ENCODE measurements at places on chromosomes 1 and 21.

- no peak for DNase-seq
Measured at GRCh38 chr1:172397221-172397620, 23.3 kb upstream of the C1orf105 start.

DNA sequence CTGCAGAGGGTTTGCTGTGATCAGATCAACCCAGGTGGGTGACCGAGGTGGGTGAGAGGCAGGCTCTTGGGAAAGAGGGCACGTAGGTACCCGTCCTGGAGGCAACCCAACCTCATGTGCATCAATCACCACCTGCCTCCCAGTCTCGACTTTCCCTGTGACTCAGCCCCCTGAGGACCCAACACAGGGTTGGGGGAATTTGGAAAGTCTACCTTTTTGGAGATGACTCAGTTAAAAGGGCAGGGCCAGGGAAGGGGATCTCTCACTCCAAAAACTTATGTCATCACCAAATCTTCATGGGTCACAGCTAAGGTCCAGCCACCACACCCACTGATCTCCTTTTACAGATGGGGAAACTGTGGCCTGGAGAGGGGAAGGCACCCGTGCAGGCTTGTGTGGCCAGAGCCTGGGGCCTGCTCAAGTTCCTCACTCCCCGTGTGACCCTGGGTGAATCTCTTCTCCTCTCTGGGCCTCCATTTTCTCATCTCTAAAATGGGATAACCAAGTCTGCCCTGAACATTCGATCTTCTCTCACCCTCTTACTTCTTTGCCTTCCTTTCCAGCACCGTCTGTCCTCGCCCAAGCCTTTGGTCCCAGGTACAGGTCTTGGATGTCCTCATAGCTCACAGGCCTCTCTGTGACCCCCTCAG is 34.6 kb upstream of the WNT4 start:
- no peak for DNase-seq

- no peak for DNase-seq
Measured at GRCh38 chr1:247336390-247336789, 4.7 kb upstream of the ZNF496 start.

DNA sequence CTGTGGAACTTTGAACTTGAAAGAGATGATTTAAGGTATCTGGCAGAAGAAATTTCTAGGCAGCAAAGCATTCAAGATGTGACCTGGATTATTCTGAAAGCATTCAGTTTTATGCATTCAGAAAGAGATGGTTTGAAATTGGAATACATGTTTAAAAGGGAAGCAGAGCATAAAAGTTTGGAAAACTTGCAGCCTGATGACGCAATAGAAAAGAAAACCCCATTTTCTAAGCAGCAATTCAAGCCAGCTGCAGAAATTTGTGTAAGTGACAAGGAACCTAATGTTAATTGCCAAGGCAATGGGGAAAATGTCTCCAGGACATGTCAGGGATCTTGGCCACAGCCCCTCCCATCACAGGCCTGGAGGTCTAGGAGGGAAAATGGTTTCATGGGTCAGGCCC is 354.0 kb downstream of the ZNF326 start:
- no peak for DNase-seq

DNA sequence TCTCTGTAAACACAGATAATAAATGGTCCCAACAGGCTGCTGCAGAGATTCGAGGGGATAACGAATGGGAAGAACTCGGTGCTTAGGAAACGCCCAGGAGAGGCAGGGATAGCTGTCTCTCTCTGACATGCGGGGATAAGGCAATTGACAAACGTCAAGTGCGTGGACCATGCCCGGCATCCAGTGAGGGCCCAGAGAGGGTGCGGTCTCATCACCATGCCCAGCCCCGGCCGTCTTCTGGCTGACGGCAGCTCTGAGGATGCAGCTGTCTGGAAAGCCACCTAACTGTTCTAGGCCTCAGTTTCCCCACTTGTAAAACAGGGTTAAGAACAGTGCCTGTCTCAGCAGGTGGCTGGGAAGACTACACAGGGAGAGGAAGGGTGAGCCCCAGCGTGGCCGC is 48.1 kb downstream of the ACOT7 start:
- no peak for DNase-seq

DNA sequence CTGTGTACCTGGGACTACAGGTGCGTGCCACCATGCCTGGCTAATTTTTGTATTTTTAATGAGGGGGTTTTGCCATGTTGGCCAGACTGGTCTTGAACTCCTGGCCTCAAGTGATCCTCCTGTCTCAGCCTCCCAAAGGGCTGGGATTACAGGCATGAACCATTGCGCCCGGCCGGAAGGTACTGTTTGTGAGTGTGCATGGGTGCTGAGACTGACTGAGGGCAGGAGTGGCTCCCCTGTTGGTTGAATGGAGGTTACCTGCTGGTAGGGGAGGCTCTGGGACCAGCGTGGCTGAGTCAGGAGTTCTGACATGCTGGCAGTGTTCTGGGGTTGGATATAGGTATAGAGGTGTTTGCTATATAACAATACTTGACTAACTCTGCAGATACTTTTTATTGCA is 10.4 kb downstream of the PRMT2 start:
- no peak for DNase-seq

DNA sequence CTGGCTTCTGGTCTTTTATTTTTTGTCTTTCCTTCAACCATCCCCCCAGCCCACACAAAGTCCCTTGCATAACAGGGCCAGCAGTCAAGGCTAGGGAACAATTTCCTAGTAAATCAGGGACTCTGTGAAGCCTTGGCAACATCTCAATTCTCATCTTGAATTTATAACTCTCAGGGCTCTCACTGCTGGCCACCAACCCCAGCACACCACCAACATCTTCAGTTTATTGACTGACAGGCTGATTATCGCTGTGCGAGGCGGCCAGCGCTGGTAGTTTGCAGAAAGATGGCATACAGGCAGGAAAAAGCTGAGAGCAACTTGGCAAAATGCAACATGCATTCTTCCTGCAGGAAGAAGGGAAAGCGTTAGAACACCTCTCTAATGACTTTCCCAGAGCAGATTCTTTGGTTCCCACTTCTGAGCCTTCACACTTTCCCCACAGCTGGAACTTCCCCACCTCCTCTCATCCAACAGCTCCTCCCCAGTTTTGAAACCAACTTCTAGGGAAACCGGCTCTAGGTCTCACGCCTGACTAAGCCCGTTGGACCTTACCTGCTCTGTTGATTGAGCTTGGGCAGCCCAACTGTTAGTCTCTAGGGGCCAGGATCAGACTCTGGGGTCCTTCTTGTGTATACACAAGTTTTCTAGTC is 26.3 kb upstream of the CSF1 start:
- DNase-seq, result no peak

GRCh38 chr1:234454926-234455325 is 24.1 kb downstream of the TARBP1 start:
- no peak for DNase-seq

- DNase-seq, result no peak
Measured at GRCh38 chr1:151596166-151596953, 15.5 kb upstream of the SNX27 start.

DNA sequence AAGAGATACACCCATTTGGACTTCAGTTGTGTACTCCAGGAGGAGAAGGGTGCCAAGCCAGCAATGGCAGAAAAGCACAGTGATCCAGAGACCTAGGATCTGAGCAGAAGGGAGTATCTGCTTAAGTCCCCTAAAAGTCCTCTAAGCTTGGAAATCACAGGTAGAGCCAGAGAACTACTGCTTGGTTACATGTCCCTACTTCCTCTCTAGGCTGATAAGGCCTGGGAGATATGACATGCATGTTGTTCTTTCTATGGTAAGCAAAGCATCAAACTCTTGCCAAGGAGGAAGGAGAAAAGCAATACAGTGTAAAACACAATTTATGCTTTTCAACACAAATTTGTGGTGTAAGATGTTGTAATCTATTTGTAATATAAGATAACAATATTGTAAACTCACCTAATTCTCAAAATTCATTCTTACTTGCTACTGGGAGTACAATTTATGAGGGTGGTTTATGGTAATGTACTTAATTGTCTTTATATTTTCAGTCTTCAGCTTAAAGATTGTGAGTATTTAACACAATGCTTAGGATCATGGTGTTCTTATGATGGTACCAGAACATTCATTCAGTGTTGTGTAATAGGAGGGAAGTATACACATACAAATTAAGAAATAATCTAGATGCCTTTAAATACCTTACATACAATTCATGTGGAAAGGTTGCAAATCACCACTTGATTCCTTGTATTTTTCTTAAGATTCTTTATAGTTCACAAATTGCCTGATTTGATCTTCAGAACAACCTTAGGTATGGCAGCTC is 49.1 kb upstream of the GNG12 start:
- DNase-seq, result no peak
